T-helper 2 cell treated with Interferon-gamma antibody and Interleukin-4, amounts not matched to agents 5 μg/mL and 100 μg/mL, for 36 hours (primary cell): ENCODE measurements at places on chromosomes 2 and 18.
A peak's percentile ranks its signal among the peaks of the same experiment; 100 is the strongest.

- no peak for DNase-seq
These were observed 147.4 kb downstream of the ZEB2 start for GRCh38 chr2:144372410-144373080.

GRCh38 chr18:22302144-22302543 lies 115.6 kb downstream of the CTAGE1 start:
- DNase-seq, result no peak

DNA sequence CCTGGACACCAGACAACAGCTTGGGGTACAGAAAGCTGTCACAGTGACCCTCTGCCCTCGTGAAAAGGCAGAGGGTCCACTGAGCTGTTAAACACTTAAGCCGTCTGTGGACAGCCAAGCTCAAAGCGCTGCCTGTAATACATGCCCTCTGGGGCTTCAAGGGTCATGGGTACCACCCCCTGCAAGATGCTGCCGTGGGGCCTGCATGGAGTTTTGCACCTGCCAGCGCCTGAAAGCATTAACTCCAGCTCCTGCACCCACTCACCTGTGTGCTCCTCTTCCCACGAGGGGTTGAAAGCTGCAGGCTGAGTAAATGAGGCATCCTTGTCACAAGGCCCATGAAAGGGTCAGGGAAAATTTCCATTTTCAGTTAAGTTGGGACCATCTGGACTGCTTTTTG lies 70.6 kb upstream of the PHLPP1 start:
- DNase-seq, result no peak

- no peak for DNase-seq
These were observed 198.5 kb upstream of the HDAC4 start for GRCh38 chr2:239599299-239599698.

DNA sequence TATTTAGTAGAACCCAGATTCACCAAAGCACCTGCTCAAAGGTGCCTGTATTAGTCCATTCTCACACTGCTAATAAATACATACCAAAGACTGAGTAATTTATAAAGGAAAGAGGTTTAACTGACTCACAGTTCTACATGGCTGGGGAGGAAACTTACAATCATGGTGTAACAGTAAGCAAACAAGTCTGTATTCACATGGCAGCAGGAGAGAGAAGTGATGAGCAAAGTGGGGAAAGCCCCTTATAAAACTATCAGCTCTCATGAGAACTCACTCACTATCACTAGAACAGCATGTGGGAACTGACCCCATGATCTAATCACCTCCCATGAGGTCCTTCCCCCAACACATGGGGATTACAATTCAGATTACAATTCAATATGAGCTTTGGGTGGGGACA lies 28.0 kb upstream of the DDX18 start:
- DNase-seq, result no peak

- DNase-seq, result no peak
These were observed 29.7 kb upstream of the DSG3 start for GRCh38 chr18:31417850-31418249.

DNA sequence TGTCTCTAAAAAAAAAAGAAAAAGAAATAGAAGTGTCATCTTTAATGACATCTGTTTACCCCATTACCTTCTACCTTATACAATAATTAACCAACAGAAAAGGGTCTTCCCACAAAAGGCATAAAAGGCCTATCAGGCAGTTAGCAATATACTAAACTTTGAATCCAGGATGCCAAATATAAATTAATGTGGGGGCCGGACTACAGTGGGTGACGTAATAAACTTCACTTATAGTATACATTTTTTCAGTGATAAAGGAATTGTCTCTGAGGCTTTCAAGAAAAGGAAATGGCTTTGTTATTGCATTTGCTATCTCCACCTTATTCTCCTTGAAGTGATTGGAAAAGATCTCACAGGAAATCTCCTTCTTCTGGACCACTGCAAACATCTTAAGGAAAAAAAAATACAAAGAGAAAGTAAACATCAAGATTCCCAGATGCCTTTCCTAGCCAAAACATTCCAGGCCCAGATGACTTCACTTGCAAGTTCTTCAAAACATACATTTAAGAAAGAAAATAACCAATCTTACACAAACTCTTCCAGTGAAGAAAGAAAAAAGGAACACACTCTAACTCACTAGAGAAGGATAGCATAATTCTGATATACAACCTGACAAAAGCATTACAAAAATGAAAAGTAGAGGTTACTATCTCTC lies 126.2 kb upstream of the CAB39 start:
- DNase-seq, result no peak

DNA sequence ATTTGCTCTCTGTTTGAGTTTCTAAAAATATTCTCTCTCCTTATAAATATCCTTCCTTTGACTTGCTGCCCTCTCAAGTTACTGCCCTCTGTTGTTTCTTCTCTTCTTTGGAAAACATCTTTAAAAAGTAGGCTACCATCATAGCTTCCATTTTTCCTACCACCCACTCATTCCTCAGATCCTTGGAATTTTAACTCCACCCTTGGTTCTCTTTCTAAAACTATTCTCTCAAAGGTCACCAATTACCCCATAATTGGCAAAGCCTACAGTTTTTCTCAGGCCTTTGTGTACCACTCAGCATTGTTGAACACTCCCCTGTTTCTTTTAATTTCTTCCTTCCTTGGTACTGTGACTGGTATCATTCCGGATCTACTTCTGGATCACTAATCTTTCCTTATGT lies 43.0 kb upstream of the ITGAV start:
- DNase-seq, result no peak

DNA sequence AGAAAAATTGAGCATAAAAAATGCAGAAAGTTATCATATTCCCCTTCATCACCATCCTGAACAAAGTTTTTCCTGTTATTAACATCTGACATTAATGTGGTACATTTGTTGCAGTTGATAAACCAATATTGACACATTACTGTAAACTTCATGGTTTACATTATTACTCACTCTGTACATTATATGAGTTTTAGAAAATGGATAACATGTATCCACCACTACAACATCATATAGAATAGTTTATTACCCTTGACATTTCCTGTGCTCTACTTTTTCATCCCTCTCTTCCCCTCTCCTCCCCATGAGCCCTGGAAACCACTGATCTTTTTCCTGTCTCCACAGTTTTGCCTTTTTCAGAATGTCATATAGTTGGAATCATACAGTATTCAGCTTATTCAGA lies 618.6 kb upstream of the TMEFF2 start:
- DNase-seq, result no peak

GRCh38 chr2:223856021-223856420 lies 18.6 kb upstream of the AP1S3 start:
- no peak for DNase-seq

DNA sequence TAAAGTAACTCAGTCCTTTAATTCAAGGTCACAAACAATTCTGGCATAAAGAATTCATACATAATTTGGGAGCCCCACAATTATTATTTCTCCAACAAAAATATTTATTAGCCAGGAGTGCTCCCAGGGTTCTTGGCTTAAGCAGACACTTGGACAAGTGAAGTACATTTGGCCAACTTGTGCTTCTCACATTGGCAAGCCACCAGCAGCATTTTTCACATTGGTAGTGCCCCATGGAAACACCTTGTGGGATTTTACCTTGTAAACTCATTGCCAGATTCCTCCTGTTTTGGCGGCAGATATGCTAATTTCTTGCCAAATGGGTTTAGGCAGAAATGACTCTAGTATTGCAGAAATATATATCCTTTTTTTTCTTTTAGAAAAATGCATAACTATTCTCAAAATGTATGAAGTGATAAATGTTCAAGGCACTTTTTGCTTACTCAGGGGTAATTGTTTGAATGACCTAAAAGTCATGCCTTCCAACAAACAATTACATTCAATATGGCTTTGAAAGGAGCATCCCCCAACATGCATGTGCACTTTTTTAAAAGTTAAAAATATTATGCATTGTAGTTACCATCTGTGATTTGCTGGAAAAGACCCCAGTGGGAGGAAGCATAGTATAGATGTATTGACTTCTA lies 113.5 kb downstream of the CSRNP3 start:
- DNase-seq, result no peak

DNA sequence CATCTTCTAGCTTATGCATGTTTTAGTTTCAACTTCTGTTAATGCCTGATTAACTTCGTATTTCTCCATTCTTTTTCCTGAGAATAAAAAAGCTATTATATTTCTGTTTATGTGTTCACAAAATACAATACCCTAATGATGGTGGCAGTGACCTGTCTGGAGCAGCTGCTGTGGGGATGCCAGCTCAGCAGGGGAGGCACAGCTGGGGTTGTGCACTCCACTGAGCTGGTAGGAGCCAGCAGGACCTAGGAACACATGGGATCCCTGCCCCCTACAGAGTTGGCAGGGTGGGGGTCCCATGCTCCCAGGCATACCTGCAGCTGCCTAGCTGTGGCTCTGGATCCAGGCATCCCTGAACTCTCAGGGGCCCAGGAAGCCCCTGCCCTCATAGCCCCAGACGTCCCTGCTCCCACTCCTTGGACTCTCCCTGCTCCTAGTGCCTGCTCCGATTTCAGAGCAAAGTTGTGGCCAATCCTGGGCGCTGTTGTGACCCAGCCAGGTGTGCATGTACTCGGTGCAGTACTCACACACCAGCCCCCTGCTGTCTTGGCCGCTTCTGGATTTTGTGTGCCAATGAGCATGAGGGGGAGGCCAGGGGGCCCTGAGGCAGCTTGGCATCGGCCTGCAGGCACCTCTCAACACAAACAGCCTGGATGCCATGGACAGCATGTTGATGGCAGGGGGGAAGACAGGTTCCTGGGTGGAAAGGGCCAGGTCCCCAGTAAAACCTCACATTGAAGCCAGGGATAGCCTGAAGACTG lies 546.0 kb downstream of the ZNF804A start:
- DNase-seq, result no peak

DNA sequence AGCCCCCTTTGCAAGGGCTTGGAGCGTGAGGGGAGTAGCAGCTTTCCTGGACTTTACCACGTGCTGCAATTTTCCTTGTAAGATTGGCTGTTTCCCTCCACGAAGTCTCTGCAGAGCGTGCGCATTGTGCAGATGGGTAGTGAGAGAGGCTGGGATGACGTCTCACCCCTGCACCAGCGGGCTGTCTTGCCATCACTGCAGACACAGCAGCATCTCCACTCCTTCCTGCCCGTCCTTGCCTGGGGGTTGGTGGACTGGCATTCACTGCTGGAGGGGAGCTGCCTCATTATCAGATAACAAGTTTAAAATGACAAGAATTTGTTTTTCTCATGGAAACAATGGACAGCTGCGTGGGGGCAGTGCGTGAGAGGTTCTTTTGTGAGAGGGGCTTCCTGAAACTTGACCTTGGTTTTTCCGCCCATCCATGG lies 45.3 kb upstream of the HS6ST1 start:
- DNase-seq, result no peak

- DNase-seq, result no peak
These were observed 794 bp upstream of the CHCHD5 start for GRCh38 chr2:112583497-112584133.

DNA sequence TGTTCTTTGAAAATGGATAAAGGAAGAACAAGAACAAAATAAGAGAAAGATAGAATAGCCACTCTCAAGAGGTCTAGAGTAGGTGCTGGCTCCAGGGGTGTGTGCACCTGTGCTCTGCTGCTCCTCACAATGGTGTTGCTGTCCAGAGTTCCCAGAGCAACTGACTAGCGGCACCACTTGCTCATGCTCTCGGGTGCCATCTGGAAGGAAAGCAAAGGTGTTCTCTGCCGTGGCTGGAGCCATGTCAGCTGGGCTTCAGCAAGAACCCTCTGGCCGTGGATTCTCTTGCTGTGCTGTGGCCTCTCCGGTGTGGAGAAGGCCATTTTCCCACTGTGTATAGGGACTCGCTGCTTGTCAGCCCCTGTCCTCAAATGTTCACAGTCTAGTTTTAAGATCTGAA lies 114.6 kb upstream of the TEX51 start:
- no peak for DNase-seq

- DNase-seq, result no peak
These were observed 680 bp downstream of the ASNSD1 start for GRCh38 chr2:189661957-189662321.

GRCh38 chr2:195482010-195482409 lies 175.0 kb upstream of the SLC39A10 start:
- DNase-seq, result no peak

DNA sequence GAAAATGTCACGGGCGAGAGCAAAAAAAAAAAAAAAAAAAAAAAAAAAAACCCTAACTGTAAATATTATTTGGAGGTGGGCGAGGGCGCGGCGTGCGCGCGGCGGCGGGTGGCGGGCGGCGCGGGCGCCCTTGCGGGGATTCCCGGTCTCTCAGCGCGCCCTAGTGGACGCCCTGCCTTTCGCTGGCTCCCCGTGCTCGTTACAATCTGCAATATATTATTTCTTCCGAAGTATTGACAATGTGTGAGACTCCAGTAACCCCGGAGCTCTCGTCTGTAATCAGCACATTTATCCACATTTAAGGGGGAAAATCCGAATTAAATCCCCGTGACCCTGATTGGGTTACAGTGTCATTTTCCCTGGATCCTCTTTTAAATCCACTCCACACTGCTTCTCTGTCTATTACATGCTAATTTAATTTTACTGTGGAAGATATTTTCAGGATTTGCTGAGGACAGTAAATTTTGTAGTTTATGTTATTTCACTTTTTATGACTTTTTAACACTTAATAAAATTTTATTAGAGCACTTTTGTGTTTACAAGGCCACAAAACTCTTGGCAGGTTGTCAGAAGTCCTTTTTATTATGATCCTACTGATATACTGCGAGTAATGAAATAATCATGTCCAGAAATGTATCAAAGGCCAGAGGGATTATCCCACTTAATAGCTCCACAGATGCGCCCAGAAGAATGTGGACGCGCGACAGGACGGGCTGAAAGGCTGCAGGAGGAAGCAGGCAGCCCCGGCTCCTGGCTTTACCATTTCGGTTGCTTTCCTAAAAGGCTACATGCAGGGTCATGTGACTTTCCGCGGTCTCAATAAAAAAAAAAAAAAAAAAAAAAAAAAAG lies 369.1 kb downstream of the MTX2 start:
- peak; percentile 53 for DNase-seq

GRCh38 chr2:104430359-104430740 lies 423.6 kb upstream of the POU3F3 start:
- DNase-seq, result no peak

DNA sequence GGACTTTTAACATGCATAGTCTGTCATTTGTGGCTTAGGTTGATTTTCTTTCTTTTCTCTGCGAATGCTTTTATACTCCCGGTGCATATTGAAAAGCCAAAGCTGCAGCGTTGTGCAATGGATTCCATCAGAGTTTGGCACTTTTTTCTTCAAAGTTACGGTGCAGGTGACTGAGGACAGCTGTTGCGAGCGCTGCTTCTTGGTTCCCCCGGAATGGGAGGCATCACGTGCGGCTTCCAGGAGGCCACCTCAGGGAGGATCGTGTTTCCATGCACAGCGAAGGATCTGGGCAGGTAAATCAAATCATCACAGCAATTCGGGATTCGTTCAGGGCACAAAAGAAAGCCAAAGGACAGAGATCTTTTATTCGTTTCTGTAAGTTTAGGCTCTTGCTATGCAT lies 109.6 kb upstream of the ALKAL2 start:
- DNase-seq, result no peak

- DNase-seq, result no peak
These were observed 24.2 kb upstream of the SCYGR1 start for GRCh38 chr2:227411990-227412350.

GRCh38 chr2:223847410-223847809 lies 10.0 kb upstream of the AP1S3 start:
- DNase-seq, result no peak
